ENCODE measurements at places on chromosomes 11 and 22. TPM values are rescaled to one million over a fixed set of nuclear protein-coding genes. Genes with fewer than 3 reads are reported as not detected.

The TUB gene
- total RNA-seq = 3.6 TPM

DNA sequence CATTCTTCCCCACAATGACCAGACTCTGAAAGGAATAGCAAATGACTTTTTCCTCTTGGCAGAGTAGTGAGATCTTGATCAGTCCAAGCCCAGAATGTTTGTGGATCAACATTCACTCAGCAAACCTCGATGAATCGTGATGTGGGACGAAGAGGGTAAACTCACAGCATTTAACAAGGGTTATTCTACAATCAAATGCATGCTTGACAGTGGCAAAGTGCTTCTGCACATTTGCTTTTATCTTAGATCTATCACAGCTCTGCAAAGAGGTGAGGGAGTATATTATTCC lies 31.8 kb downstream of the TMPRSS5 start:
- no peaks in the 10 kb centered on the region for H3K27me3 ChIP-seq
- H3K4me3 ChIP-seq = no peak overlapping the region
- no peak overlapping the region for H3K27ac ChIP-seq
- H3K4me1 ChIP-seq = no peaks in the 10 kb centered on the region
- DNase-seq = no peak
- no peaks in the 10 kb centered on the region for H3K36me3 ChIP-seq

The VSIG10L2 gene
- not detected for total RNA-seq

The ANO9 gene
- total RNA-seq = 22.4 TPM

DNA sequence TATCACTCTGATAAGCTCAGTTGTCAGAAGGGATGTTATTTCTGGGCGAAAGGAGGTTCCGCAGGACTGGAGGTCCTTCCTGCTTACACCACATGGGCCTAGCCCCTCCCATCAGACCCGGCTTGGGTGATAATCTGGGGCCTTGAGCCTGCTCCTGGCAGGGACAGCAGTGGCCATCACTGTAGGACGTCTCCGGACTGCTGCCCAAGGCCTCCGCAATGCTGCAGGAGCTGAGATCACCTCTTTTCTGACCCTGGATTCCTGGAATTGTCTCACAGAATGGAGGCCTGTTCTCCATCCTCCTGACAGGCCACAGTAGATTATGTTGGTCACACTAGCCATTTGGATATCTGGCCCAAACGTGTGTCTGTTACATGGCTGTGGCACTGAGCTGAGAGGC lies 9.2 kb upstream of the BIK start:
- no peaks in the 10 kb centered on the region for H3K36me3 ChIP-seq
- peaks cover 9% of the 10 kb centered on the region for H3K4me1 ChIP-seq
- DNase-seq = no peak
- H3K27ac ChIP-seq = no peak overlapping the region
- H3K4me3 ChIP-seq = no peak overlapping the region

- no peaks in the 10 kb centered on the region for H3K4me1 ChIP-seq
- no peak overlapping the region for H3K27ac ChIP-seq
- H3K4me3 ChIP-seq = no peak overlapping the region
- no peaks in the 10 kb centered on the region for H3K27me3 ChIP-seq
- no peak for DNase-seq
Observed at GRCh38 chr11:15204711-15205110, 90.0 kb downstream of the INSC start.

- H3K4me1 ChIP-seq = no peaks in the 10 kb centered on the region
- H3K36me3 ChIP-seq = no peaks in the 10 kb centered on the region
- H3K27ac ChIP-seq = no peak overlapping the region
- no peak overlapping the region for H3K4me3 ChIP-seq
- no peaks in the 10 kb centered on the region for H3K27me3 ChIP-seq
Observed at GRCh38 chr11:113202431-113202830, 112.0 kb upstream of the TTC12 start.

GRCh38 chr22:27298332-27298731 lies 503.2 kb downstream of the MN1 start:
- H3K4me3 ChIP-seq = no peak overlapping the region
- H3K36me3 ChIP-seq = no peaks in the 10 kb centered on the region
- no peaks in the 10 kb centered on the region for H3K4me1 ChIP-seq
- peaks cover 34% of the 10 kb centered on the region for H3K27me3 ChIP-seq
- DNase-seq = no peak
- H3K27ac ChIP-seq = no peak overlapping the region

DNA sequence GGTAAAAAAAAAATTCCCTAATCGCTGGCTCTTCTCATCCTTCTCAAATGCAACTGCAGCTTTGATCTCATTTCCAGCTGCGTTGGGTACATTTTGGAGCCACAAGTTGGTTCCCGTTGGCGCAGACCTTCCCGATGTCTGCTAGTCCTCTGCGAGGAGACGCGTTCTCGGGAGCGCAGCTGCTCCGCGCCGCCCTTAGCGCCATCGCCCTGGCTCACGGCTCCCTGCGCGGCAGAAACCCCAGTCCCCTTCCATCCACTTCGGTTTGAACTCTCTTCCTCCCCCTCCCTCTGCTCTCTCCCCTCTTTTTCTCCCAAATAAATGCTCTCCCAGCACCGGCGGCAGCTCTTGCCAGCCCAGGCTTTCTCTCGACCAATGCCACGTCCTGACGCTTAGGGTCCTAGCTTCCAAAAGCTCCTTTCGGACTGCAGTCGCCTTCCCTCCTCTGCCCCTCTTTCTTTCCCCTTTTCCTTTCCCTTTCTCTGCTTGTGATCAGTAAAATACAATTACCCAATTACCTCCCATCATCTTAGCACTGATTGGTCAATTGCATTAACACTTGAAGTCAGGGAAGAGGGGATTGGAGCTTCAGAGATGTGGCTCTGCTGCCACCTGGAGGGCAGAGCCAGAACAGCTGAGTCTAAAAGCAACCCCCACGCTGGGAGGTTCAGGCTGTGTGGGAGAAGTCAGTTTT lies 1165.7 kb downstream of the LRRC4C start:
- no peaks in the 10 kb centered on the region for H3K36me3 ChIP-seq
- H3K27me3 ChIP-seq = no peaks in the 10 kb centered on the region
- peak overlapping the region; percentile 65 for H3K4me3 ChIP-seq
- peak overlapping the region; percentile 56 for H3K27ac ChIP-seq

The NLRP6 gene
- total RNA-seq = 1.7 TPM

- H3K4me1 ChIP-seq = no peaks in the 10 kb centered on the region
- no peak for DNase-seq
- H3K27ac ChIP-seq = no peak overlapping the region
Observed at GRCh38 chr11:58629857-58630256, 7.4 kb downstream of the CNTF start.

GRCh38 chr11:131823772-131824171 lies 453.4 kb downstream of the NTM start:
- H3K27me3 ChIP-seq = peaks cover 7% of the 10 kb centered on the region
- H3K4me1 ChIP-seq = no peaks in the 10 kb centered on the region
- no peak overlapping the region for H3K27ac ChIP-seq

The MFRP gene
- total RNA-seq = not detected

The C11orf65 gene
- 0.46 TPM for total RNA-seq

The KCNQ1OT1 gene
- 2.0 TPM for total RNA-seq

- H3K27me3 ChIP-seq = no peaks in the 10 kb centered on the region
- H3K4me1 ChIP-seq = peaks cover 12% of the 10 kb centered on the region
- H3K36me3 ChIP-seq = peaks cover 41% of the 10 kb centered on the region
- H3K4me3 ChIP-seq = no peak overlapping the region
- H3K27ac ChIP-seq = no peak overlapping the region
Observed at GRCh38 chr11:62513626-62514025, 33.0 kb downstream of the AHNAK start.

DNA sequence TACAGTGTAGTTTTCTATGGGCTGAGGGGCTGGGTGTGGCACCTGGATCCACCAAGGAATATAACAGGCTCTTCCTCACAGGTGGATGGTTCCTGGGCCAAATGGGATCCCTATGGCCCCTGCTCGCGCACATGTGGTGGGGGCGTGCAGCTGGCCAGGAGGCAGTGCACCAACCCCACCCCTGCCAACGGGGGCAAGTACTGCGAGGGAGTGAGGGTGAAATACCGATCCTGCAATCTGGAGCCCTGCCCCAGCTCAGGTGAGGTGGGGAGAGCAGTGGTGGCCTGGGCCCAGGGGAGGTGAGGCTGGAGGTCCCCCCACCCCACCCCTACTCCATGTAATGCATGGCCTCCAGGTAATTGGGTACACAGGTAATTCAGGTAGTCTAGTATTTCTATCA lies 20.7 kb downstream of the ADAMTS15 start:
- no peak overlapping the region for H3K27ac ChIP-seq
- no peak overlapping the region for H3K4me3 ChIP-seq
- H3K4me1 ChIP-seq = no peaks in the 10 kb centered on the region
- DNase-seq = no peak
- H3K36me3 ChIP-seq = peaks cover 33% of the 10 kb centered on the region

The CARD10 gene
- total RNA-seq = 17.0 TPM

The SNX15 gene
- total RNA-seq = 27.1 TPM

DNA sequence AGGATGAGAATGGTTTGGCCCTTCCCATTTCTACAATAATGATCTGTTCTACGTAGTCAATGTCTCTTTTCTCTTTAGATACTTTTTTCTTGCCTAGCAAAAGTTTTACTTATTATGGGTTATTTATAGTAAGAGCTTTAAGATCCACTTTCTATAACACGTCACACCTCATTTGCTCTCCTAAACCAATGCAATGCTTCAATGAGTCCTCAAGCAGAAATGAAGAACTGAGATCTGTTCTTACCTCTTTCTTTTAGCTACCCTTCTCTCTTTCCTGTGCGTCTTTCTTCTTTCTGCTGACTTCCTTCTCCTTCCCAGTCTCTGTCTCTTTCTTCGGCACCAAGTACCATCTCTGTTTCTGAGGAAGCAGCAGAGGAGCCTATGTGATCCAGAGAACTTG lies 61.8 kb downstream of the SNX19 start:
- no peak overlapping the region for H3K4me3 ChIP-seq
- peaks cover 8% of the 10 kb centered on the region for H3K4me1 ChIP-seq
- no peaks in the 10 kb centered on the region for H3K27me3 ChIP-seq

The ANGPTL5 gene
- total RNA-seq = 0.23 TPM

DNA sequence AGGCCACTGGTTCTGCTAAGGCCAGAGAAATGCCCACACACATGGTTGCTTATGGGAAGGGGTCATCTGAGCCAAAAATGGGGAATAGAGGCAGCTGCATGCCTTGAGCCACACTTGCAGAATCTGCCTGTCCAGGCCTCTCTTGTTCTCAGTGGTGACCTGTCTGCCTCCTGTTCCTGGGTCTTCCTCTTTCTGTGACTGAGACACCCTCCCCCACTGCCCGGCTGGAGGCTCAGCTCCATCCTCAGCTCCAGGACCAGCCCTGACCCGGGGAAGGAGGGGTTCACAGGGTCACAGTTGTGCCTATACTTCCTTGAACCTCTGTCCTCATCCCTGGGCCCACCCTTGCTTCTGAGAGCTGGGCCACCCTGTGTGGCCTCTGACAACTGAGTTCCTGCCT lies 52.3 kb downstream of the CSF2RB start:
- no peak for DNase-seq
- H3K4me3 ChIP-seq = no peak overlapping the region
- H3K4me1 ChIP-seq = no peaks in the 10 kb centered on the region
- H3K27me3 ChIP-seq = no peaks in the 10 kb centered on the region

The UPK3A gene
- not detected for total RNA-seq

GRCh38 chr22:27715106-27715505 lies 86.5 kb downstream of the MN1 start:
- H3K36me3 ChIP-seq = no peaks in the 10 kb centered on the region
- no peak overlapping the region for H3K27ac ChIP-seq
- no peaks in the 10 kb centered on the region for H3K27me3 ChIP-seq
- no peak overlapping the region for H3K4me3 ChIP-seq

The MS4A3 gene
- not detected for total RNA-seq

The SDHAF2 gene
- 34.1 TPM for total RNA-seq

The CRYBB2 gene
- not detected for total RNA-seq

DNA sequence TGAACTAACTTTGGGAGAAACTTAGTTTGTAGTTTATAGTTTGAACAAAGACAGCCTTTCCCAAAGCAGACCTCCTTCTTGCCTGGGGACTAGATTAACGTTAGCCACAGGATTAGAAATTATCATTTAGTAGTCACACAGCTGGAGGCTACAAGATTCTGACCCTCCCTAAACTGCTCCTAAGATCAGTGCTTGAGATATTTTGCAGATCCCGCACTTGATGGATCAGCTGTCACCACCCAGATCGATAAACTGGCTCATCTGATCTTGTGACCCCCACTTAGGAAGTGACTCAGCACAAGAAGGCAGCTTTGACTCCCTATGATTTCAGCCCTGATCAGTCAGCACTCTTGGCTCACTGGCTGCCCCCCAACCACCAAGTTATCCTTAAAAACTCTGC lies 1.6 kb downstream of the SLC22A24 start:
- H3K27me3 ChIP-seq = no peaks in the 10 kb centered on the region
- no peak overlapping the region for H3K4me3 ChIP-seq
- no peaks in the 10 kb centered on the region for H3K4me1 ChIP-seq
- H3K27ac ChIP-seq = no peak overlapping the region
- no peak for DNase-seq

- H3K4me3 ChIP-seq = no peak overlapping the region
- no peaks in the 10 kb centered on the region for H3K36me3 ChIP-seq
- no peak overlapping the region for H3K27ac ChIP-seq
Observed at GRCh38 chr11:98701541-98701940, 319.2 kb upstream of the CNTN5 start.

The GAL3ST3 gene
- not detected for total RNA-seq

DNA sequence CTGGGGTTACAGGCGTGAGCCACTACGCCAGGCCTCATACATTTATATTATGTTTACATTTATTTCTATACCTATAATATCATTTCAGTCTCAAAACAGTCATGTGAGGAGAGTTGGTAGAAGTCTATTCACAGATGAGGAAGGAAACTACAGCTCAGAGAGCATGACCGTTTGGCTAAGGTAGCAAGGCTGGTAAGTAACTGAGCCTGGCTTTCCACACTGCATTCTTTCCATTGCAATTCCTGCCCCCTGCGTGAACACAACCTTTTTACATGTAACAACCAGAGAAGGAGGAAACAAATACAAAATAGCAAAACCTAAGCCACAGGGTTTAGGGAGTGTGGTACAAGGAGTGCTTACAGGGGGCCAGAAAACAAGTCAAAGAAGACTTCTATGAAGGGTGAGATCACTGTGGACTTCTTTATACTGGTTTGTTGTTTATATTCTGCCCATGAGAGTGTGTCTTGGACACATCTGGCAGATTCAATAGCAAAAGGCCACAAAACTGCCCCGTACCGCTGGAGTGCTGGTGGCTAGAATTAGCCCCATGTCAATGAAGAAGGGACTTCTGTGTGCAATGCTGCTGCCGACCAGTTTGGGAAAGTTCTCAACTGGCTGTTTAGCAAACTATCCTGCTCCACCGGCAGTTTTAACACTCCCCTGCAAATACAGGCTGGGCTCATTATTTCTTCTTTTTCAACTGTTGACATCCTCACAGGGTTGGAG lies 19.0 kb downstream of the MICAL3 start:
- H3K36me3 ChIP-seq = no peaks in the 10 kb centered on the region
- peaks cover 3% of the 10 kb centered on the region for H3K4me1 ChIP-seq
- H3K27ac ChIP-seq = no peak overlapping the region
- no peaks in the 10 kb centered on the region for H3K27me3 ChIP-seq
- no peak overlapping the region for H3K4me3 ChIP-seq

DNA sequence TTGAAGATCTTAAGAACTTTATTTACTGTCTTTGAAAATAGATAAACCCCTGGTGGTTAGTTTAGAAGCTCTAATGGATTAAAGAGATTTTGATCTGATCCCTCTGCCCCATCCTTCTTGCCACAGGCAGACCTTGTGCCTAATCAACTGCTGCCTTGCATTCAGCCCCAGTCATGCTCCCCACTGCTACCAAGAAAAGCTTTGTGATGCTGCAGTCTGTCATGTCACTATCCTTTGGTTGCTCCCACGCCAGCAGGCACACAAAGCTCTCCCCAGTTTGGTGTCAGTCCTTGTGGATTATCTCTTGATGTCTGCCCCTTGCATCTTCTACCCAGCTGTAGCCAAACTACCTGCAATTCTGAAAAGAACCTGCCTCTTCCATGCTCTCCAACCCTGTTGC lies 112.2 kb downstream of the MTNR1B start:
- no peak overlapping the region for H3K27ac ChIP-seq
- no peaks in the 10 kb centered on the region for H3K4me1 ChIP-seq
- no peak for DNase-seq
- peaks cover 6% of the 10 kb centered on the region for H3K27me3 ChIP-seq
- H3K36me3 ChIP-seq = no peaks in the 10 kb centered on the region

All from upper lobe of right lung (tissue), 1 donor.